LHCN-M2 (cell line): ENCODE measurements at places on chromosomes 16 and 17. TPM values are rescaled to one million over a fixed set of nuclear protein-coding genes. Genes with fewer than 3 reads are reported as not detected.

DNA sequence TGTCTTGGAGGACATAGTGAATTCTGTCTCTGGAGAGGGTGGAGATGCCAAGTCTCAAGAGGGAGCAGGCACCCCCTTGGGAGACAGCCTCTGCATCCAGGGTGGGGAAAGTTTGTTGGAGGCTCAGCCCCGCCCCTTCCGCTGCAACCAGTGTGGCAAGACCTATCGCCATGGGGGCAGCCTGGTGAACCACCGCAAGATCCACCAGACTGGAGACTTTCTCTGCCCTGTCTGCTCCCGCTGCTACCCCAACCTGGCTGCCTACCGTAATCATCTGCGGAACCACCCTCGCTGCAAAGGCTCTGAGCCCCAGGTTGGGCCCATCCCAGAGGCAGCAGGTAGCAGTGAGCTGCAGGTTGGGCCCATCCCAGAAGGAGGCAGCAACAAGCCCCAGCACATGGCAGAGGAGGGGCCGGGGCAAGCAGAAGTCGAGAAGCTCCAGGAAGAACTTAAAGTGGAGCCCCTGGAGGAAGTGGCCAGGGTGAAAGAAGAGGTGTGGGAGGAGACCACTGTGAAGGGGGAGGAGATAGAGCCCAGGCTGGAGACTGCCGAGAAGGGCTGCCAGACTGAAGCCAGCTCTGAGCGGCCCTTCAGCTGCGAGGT is 5.2 kb downstream of the ZNF646 start:
- no peak for DNase-seq

DNA sequence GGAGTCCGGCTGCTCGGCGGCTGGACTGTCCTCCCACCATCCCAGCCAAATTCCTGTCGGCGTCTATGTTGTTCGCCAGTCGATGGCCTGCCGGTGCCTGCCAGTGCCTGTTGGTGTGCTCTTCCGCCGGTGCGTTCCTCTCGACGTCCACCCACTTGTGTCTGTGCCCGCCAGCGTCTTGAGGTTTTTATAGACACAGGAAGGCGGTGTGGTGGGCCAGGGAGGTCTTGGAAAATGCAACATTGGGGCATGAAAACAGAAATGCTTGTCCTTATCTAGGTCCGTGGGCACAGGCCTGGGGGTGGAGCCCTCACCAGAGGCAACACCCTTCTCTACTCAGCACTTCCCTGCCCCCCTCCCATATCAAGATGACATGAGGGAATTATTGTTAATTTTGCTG is 167.8 kb downstream of the IRF8 start:
- no peak for DNase-seq

- no peak for DNase-seq
Measured at GRCh38 chr17:73364155-73364522, 52.3 kb upstream of the CDC42EP4 start.

Gene SEC14L5
- total RNA-seq = not detected in 2 replicates

Gene KPNB1
- total RNA-seq = 401 and 457 TPM in 2 replicates

DNA sequence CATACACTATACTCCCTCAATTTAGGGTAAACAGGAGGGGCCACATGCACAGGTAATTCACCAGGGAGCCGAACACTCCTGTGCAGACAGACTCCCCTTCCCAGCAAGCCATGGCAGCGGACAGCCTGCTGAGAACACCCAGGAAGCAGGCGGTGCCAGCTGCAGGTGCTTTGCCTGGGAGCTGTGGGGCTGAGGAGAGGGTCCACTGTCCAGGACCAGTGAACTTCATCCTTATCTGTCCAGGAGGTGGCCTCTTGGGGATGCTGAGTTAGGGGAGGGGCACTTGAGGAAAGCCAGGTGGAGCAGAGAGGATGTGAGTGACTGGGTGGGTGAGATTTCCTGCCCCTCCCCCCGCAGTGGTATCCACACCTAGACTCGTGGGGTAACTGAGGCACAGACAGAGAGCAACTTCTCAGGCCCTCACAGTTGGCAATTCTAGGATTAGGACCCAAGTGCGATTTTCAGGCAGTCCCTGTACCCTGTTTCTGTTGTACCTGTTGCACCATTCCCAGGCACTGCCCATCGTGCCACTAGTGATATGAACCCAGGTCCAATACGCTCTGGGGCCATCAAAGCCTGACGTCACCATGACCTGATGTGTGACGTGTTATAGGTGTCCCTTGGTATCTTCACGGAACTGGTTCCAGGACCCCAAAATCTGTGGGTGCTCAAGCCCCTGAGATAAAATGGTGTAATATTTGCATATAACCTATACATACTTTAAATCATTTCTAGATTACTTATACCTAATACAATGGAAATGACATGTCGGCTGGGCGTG is 1.2 kb downstream of the GRN start:
- DNase-seq = no peak
